ENCODE measurements at places on chromosomes 12 and 14. TPM values are rescaled to one million over a fixed set of nuclear protein-coding genes. Genes with fewer than 3 reads are reported as not detected.
A peak's percentile ranks its signal among the peaks of the same experiment; 100 is the strongest.

GRCh38 chr14:22995889-22996625 is 13.7 kb upstream of the AJUBA start:
- ATAC-seq = no peak

DNA sequence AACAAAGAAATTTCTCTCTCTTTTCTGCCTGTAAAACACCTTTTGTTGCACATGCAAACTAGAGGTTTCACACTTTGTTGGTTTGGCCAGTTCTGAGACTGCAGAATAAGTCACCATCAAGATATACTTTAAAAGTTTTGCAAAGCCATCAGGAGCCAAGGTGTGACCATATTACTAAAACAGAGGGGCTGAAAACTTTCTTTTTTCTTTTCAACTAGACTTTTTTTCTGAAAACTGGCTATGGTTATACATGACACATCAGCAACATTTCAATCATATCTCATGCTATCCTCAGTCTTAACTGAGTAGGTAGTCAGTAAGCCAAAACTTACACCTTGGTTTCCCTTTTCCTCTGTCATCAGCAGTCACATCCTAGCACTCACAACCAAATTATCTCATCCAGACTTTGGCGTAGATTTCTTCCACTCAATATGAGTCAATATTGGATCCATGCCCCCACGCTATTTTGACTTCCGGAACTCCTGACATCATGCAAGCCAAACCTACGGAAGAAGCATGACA is 4.1 kb upstream of the IFNG start:
- ATAC-seq = no peak

GRCh38 chr12:97538705-97539104 is 76.1 kb downstream of the RMST start:
- ATAC-seq = no peak

- ATAC-seq = no peak
Observed at GRCh38 chr12:124623344-124624035, 56.1 kb upstream of the NCOR2 start.

DNA sequence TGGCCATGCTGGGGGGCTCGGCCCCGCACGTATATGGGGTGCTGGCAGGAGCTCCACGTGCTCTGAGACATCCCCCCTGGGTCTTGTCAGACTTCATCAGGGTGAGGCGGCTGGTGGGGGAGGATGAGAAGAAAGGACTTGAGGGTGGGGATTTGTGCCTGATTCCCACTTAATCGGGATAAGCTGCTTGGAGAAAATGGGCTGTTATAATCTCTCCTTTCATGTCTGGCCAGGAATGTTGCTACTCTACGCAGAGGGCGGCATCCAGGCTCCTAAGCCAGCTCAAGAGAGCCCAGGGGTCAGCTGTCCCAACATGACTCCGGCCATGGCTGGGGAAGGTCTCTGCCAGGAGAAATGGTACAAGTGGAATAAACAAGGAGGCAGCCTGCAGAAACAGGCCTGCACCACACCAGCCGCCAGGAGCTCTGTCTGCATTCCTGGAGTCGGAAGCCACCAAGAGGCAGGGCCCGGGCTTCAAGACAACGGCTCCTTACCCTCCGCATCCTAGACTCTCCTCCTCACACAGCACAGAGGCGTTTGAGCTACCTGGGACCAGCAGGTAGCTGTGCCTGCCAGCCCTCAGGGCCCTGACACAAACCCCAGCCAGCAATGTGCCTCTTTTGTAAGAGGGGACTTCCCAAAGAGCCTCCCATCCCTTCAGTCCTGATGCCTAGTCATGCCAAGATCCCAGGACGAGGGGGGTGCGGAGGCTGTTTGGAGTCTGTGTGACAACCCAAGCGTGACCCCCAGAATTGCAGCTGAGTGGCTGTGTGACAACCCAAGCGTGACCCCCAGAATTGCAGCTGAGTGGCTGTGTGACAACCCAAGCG is 195.8 kb upstream of the DIO3 start:
- ATAC-seq = no peak

DNA sequence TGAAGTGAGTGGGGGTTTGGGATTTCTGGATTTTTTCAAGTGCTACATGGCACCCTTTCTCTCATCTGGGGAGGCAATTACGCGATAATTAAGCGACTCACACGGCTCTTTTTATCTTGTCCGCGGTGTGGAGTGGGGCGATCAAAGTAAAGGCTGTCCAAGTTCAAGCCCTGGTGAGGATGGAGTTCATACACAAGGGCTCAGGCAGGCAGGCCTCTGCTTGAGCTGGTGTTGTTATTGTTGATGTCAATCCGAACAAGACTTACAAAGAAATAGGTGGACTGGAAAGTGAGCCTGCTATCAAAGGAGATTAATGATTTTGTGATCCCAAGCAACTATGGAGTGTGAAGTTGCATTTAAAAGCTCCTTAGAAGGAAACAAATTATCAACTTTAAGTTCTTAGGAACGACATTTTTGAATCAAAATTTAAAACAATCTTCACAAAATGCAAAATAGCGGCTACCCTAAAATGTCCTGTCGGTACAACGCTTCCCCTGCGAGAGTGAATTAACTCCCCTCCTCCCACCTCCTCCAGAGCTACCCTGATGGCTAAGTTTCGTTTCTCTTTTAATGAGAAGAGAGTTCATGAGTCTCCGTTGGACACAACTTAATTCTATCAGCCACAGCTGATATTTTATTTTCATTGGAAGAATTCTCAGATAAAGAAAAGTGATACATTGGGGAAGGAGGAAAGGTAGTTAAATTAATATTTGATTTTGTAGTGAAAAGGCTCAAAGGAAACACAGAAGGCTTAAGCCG is 5.9 kb downstream of the FOXA1 start:
- no peak for ATAC-seq

DNA sequence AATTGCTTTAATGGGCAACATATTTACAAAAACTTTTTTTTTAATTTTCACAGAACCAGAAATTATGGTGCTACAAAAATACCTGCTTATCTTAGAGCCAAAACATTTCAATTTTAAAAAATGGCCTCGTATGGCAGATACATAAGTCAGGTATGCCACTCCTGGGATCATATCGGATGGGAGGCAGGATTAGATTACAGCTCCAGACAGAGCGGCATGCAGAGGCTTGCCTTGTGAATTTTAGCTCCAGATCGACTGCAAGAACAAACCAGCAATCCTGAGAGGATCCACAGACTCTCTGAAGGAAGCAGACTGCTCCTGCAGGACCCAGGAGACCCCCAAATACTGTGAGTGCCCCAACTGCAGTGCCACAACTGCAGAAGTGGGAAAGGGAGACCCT is 169.3 kb upstream of the AMIGO2 start:
- peak; percentile 65 for ATAC-seq

DNA sequence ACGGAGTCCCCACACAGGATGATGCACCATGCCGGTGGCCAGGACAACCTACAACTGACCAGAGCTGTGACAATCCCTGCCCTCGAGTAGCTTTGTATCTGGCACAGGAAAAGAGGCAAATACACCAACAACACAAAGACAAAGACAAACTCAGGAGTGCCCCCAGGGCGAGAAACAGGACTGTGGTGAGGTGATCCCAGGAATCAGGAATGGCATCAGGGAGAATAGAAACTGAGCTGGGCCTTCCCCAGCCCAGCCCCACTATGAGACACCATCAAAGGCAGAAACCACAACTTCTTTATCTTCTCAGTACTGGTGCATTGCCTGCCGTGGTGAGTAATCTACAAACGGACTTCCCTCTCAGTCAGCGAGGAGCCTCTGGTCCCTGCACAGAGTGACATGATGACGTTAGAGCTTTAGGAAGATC is 157.7 kb downstream of the TTC7B start:
- ATAC-seq = peak; percentile 37

GRCh38 chr14:101601606-101602465 is 40.5 kb downstream of the DIO3 start:
- ATAC-seq = no peak

DNA sequence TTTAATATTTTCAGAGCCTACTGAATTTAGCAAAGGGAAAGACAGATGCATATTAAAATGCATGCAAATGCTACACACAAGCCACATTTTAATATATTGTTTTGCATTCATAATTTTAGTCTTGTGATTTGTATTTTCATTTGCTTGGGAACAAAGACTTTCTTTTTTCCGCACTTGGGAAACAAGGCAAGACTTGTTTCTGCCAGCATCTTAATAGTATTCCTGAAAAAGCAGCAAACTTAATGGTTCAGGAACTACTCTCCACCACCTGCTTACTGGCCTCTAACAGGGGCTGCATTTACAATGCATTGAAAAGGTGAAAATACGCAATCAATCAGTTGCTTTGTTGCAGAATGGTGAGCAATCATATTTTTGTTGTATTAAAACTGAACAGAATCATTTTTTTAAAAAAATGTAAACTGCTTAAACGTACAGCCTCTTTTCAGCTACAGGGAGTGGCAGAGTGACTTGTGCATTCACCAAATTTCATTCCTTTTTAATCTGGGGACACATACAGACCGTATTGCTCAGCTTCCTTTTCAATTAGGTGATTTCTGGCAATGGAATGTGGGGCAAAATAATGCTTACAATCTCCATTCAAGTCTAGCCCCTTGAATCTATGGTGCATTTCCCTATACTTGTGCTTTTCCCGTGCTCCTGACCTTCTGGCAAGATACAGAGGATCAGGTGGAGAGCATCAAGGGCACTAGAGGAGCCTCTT is 144.1 kb upstream of the BTG1 start:
- ATAC-seq = peak; percentile 33

- ATAC-seq = no peak
Observed at GRCh38 chr12:131912518-131913274, 16.4 kb upstream of the PUS1 start.

DNA sequence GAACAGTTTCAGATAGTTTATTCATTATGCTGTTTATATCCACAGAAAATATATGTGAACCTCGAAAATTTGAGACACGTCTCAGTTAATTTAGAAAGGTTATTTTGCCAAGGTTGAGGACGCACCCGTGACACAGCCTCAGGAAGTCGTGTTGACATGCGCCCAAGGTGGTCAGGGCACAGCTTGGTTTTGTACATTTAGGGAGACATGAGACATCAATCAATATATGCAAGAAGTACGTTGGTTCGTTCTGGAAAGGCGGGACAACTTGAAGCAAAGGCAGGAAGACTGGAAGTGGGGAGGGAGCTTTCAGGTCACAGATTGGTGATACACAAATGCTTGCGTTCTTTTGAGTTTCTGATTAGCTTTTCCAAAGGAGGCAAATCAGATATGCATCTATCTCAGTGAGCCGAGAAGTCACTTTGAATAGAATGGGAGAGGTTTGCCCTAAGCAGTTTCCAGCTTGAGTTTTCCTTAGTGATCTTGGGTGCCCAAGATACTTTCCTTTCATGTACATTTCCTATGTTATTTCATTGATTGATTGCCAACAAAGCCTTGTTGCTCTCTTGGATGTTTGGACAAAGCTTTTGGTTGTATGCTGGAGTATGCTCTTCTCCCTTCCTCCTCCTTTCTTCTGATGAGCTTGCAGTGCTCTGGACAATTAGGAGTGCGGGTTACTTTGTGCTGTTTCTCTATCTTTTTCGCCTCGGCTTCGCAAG is 3.2 kb downstream of the SNAPC1 start:
- no peak for ATAC-seq

- ATAC-seq = no peak
Observed at GRCh38 chr12:29944269-29945000, 160.7 kb upstream of the TMTC1 start.

DNA sequence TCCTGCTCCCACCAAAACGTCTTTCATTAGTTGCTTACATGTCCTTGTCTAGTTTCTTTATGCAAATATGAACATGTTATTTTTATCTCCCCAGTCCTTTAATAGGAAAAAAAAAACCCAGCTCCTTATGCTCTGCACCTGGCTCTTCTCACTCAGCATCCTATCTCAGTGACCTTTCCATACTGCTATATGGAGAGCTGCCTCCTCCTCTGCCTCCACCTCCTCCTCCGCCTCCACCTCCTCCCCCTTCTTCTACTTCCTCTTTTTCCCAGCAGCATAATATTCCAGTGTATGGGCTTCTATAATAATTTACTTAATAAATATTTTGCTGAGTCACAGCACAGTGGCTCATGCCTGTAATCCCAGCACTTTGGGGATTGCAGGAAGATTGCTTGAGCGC is 31.5 kb downstream of the ABCB9 start:
- no peak for ATAC-seq

DNA sequence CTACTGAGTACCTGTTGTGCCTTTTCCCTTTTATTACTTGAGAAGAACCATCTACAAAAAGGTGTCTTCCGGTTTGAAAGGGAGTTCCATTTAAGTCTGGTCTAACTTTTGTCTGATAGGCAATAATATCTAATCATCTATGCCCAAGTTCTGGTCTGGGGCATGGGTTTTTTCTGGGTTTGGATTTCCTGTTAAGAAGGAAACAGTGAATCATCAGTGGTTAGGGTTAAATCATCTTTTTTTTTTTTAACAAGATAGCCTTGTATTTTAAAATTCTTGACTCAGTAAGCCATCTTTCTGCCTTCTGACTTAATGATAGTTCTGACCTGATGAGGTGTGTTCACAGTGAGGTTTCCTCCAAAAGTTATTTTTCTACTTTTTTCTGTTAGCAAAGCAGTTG is 29.3 kb upstream of the CPNE8 start:
- no peak for ATAC-seq

DNA sequence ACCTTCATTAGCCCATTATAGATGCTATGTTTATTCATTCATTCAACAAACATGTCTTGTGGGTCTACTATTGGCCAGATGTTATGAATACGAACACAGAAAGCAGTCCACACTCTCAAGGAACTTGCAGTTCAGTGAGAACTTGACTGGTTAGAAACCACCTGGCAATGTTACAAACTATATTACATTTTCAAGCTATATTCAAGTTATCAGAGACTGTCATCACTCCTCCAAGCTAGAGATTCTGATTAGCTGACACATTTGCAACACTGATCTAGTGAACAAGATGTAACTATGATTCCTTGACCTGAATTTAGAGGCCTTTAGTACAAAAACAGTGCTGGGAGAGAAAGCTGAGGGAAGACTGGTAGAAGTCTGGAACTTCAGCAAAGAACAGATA is 170.7 kb upstream of the EEA1 start:
- ATAC-seq = no peak

DNA sequence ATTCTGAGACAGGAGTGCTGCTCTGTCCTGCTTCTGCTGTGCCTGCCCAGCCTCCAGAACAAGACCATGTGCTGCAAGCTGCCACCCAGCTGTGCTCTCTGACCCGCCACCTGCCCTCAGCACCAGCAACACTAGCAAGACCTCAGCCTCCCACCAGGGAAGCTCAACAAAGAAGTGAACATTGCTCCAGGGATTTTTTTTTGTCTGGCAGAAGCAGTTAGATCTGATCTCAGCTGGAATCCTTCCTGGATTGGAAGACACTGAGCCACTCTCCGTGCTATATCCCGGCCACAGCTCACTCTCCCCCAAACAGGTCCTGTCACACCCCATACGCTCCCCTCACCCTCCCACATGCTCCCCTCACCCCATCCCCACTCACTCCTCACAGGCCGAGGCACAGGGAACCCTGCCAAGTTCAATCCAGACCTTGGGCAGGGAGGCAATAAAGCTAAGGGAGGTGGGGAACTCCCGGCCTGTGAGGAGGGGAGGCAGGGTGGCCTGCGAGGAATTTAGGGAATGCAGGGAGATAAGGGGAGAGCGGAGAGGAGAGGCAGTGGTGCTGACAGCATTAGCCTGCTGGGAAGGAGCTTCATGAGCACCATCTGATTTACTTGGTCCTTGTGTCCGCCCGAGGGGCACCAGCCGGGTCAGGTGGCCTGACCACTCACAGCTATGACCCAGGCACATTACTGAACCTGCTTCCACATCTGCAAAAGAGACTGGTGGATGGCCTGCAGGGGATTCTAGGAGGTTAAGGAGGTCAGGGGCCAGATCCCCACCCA is 29.7 kb downstream of the CCDC85C start:
- ATAC-seq = no peak

Gene DLGAP5
- 17.9 TPM for total RNA-seq

Gene OSBPL8
- total RNA-seq = 62.6 TPM

Gene DTX1
- total RNA-seq = 0.68 TPM
